ENCODE measurements at places on chromosomes 12 and 14.

DNA sequence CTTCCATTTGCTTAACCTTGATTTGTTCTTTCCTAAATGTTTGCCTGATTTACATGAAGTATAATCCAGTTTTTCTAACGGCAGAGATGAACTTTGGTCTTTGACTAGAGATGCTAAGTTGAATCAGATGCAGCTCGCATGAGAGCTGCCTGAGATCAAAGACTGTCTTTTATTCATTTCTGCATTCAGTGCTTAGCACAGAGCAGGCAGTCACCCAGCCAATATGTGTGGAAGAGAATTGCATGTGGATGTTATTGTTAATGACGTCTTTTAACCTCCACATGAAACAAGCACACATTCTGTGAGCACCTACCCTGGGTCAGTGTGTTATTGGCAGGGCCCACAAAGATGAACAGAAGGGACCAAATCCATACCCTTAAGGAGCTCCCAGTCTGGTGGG, 99.2 kb downstream of the SLC5A8 start:
- no peak for DNase-seq

DNA sequence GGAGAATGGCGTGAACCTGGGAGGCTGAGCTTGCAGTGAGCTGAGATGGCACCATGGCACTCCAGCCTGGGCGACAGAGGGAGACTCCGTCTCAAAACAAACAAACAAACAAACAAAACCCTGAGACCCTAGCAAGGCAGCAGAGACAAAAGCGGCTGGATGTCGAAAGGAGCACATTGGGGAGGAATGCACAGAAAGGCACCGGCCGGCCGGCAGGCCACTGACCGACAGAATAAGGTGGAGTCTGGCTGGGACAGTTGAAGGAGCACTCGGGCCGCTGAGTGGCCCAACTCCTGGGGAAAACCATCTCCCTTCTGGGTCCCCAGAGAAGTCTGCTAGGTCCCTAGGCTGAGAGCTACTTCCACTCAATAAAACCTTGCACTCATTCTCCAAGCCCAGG, 256.2 kb downstream of the KIF21A start:
- DNase-seq: no peak

GRCh38 chr12:54958048-54958658, 26.4 kb downstream of the TESPA1 start:
- DNase-seq: peak; percentile 59

DNA sequence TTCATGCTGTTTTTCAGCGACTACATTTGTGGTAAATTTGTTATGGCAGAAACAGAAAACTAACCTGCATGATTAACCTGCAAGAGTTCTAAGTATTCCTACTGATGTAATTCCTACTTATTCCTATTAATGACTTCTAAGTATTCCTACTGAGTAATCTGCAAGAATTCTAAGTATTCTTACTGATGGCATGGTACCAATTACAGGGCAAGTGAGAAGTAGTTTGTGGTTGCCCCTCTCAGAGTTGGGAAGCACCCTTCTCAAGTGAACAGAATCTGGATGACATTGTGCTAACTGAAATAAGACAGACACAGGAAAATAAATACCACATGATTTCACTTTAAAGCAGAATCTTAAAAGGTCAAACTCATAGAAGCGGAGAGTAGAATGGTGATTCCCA, 100.9 kb upstream of the CPNE8 start:
- DNase-seq: no peak

GRCh38 chr12:61356485-61356884, 903.7 kb upstream of the USP15 start:
- DNase-seq: no peak

DNA sequence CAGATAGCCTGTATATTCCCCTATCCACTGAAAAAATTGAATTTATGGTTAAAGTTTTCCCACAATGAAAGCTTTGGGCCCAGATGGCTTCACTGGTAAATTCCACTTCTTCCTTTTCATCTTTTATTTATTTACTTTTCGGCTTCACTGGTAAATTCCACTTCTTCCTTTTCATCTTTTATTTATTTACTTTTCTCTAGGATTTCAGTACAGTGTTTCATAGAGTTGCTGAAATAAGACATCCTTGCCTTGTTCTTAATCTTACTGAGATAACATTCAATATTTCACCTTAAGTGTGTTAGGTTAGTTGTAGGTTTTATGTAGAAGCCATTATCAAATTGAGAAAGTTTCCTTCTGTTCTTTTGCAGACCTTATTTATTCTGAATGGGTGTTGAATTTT, 18.9 kb upstream of the KLRG1 start:
- no peak for DNase-seq

DNA sequence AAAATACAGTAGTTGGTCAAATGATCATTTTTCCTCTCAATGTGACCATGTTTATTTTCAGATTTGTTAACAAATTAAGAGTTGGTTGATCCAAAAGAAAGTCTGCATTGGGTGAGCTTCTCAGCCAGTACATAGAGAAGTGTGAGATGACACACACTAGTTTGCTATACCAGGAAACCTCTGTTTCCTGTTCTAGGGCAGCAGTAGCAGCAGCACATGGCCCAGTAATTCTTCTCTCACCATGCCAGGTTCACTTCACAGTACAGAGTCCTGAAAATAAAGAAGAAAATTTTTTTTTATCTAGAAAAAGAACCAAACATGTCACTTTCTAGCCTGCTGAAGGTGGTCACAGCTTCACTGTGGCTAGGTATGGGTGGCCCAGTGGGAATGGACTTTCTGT, 250.2 kb upstream of the OR4E1 start:
- no peak for DNase-seq
